ENCODE measurements at places on chromosomes 4 and X. TPM values are rescaled to one million over a fixed set of nuclear protein-coding genes. Genes with fewer than 3 reads are reported as not detected.

The KLHL34 gene
- not detected for polyA plus RNA-seq

- DNase-seq = no peak
Measured at GRCh38 chrX:134183665-134184064, 53.3 kb upstream of the CCDC160 start.

DNA sequence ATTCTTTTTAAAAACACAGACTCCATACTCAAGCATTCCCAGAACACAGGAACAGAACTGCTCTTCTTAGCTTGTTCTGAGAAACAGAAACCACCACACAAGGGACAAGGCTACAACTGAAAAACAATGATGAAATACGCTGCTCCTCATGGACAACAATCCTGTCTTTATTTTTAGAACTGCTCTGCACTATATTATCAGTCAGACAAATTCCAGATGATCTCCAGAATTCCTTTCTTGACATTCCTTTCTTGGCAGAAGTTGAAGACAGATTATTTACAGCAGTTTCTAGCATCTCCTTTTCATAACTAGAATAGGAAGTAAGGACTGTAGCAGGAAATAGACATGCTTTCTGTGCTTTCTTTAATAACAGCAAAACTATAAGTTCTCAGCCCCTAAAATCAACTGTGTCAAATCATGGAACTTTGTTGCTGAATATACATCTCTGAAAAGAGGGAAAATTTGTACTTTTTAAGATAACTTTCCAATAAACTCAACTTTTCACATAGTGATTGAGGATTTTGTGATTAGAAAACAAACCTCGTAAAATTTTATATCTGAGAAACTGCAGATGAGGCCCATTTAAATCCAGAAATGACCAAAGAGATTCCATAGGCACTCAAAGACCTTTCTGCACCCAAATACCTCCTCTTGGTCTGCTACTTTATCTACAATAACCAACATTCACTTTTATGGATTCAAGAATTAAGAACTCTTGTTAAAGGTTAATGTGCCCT, 35.9 kb downstream of the ANTXR2 start:
- no peak for DNase-seq

GRCh38 chr4:9924750-9925149, 96.5 kb downstream of the SLC2A9 start:
- no peak for DNase-seq

- DNase-seq = no peak
Measured at GRCh38 chr4:152427981-152428380, 107.9 kb downstream of the FBXW7 start.

- DNase-seq = no peak
Measured at GRCh38 chrX:129529685-129530281, 6.5 kb upstream of the SMARCA1 start.

- no peak for DNase-seq
Measured at GRCh38 chrX:134908356-134908755, 82.4 kb upstream of the SMIM10 start.

The TCEAL7 gene
- not detected for polyA plus RNA-seq

DNA sequence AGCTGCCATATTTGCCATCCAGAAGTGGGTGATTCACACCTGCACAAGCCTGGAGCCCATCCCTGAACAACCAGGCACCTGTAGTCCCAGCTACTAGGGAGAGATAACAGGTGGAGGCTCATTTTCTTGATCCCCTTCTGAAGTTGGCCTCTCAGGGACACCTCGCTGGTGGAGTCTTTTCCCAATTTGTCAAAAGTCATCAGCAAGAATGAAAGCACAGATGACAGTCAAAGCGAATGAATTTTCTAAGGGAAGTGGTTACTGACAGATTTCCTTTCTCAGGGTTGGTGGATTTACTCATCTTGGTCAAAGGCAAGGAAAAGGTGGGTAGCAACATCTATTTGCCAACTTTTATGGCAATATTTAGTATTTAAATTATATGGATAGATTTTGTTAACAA, 36.5 kb downstream of the FGFBP1 start:
- no peak for DNase-seq

DNA sequence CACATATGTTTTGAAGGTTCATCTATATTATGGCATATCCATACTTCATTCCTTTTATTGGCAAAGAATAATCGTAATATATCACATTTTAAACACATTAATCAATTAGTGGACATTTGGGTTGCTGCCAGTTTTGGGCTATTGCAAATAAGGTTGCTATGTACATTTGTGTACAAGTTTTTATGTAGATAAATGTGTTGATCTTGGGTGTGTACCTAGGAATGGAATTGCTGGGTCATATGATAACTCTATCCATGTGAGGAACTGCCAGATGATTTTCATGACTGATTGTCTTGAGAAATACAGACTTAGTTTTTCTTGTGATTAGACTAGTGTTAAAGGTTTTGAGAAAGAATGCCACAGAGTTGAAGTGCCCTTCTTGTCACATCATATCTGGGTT, 99.2 kb upstream of the RAB40AL start:
- DNase-seq = no peak

The CCKAR gene
- polyA plus RNA-seq = not detected

The C4orf51 gene
- polyA plus RNA-seq = not detected

GRCh38 chrX:23765449-23765848, 17.5 kb upstream of the SAT1 start:
- DNase-seq = no peak

The ODAM gene
- polyA plus RNA-seq = not detected

DNA sequence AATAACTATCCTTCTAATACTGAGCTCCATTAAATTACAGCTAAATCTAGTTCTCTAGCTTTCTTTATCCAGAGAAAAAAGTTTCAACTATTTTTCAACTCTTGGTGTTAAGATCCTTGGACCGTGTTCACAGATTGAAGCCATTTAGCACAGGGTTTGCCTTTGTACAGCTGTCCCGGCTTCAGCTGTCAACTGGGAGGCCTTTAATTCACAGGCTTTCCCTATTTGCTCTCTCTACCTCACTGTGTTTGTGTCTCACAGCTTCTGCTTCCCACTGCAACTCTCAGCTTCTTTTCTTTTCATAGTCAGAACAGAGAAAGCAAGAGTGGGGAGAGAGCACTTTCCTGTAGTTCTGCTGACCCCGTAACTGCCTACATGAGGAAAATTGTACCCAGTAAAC, 76.9 kb upstream of the SMAD1 start:
- DNase-seq = no peak

DNA sequence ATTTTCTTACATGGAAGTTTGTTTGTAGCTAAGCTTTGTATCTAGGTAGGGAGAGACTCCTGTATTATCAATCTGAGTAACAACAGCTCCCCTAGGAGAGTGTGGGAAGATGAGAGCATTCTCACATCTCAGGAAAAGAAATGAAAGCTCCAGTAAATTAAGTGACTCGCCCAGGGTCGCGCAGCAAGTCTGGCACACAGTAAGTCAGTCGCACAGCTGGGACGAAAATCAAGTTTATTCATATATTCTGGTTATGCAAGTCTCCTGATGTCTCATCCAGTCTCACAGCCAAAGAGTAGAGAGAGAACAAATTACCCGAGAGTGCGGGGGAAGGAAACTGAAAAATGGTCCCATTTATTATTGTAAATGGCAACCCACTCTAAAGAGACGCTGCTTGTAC, 216.1 kb downstream of the STK32B start:
- no peak for DNase-seq

The PGAM4 gene
- polyA plus RNA-seq = not detected

- DNase-seq = no peak
Measured at GRCh38 chrX:50814701-50815100, 707 bp upstream of the SHROOM4 start.

DNA sequence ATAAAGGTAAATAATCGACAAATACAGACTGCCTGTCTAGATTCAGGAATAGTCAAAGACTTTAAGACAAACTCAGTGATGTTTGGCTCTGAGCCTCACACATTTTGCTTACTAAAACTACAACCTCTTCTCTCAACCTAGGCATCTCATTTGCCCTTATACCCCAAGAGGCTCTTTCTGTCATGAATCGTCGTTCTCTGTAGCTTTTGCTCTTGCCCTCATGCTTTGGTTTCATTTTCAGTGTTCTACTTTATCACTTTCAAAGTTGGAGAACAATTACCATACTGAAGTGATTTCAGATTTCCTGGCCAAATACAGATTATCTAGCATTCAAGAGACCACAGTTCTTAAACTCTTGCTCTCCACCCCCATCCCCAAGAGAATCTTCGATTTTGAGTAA, 114.1 kb upstream of the RAP2C start:
- DNase-seq = no peak

DNA sequence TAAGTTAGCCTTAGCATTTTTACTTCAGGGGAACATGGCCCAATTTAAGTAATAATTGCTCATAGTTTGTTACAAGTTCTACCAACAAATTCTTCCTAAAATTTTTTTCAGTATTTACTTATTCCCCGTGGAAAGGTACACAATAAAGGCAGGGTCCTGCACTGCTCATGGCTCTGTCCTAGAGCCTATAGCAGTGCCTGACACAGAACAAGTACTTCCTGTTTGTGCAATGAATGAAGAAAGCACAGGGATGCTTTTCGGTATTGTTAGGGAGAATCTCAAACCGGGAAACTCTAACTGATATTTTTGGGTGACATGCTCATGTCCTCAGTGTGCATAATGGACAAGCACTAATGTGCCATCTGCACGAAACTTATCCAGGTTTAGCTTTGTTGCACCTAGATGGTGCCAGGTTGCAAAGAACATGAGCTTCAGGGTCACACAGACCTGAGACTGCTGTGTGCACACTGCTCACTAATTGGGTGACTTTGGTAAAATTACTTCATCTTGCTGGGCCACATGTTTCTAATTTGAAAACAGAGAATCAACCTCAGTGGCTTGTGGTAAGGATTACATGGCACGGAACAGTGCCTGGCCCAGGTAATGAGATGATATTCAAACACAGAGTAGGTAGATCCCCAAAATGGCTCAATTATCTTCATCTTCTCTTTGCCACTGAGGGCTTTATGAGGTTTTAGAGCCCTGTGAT, 175.8 kb upstream of the NPY2R start:
- no peak for DNase-seq

DNA sequence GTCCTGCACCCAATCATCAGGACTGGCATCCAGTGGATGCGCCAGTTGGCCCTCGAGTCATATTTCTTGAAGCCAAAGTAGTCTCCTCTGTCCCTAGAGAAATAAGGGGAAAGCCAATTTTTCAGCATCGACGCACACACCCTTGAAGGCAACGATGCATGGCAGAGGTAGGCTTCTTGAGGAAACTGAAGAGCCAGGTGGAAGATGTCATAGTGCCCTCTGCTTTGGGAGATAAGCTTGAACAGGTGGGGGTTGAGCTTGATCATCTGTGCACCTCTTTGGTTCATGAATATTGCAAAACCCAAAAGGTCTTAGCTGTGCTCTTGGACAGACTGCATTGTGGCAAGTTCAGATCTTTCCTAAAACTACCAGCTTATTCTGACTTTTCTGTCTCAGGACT, 34.6 kb upstream of the WDR1 start:
- DNase-seq = no peak

DNA sequence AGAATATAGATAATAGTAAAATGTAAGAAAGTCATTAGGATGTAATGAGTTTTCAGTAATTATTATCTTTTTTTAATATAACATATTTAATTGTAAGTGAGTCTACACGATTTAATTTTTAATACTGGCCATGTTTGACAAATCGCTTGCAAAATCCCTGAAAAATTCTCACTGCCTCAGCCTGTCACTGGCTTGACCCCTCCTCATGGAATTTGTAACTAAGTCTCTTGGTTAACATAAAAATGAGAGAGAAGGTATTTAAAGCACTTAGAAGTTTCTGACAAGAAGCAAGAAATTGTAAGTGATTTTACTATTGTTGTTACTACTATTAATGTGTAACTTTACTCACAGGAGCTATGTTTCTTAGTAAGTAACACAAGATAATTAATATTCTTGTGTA, 237.9 kb upstream of the GK2 start:
- DNase-seq = no peak

DNA sequence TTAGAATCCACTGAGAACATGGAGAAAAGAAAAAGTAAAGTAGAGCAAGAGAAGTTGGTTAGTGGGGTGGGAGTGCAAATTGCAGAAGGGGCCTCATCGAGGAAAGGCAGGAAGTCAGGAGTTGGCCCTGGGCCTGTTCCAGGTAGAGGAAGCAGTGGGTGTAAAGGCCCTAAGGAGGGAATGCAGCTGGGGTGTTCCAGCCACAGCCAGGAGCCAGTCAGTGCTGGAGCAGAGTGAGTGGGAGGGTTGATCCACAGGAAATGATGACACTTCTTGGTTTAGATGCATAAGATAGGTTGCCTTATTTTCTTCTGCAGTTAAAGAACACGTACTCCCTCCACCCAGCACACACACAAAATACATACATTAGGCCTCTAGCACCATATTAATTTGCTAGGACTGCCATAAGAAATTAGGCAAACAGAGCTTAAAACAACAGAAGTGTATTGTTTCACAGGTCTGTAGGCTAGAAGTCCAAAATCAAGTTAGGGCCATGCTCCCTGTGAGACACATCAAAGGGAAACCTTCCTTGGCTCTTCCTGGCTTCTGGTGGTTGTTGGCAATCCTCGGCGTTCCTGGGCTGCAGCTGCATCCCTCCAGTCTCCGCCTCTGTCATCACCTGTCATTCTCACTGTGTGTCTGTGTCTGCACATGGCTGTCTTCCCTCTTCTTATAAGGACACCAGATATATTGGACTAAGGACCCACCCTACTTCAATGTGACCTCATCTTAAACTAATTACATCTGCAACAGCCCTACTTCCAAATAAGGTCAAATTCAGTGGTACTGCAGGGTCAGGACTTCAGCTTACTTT, 205.9 kb downstream of the AASDH start:
- no peak for DNase-seq

DNA sequence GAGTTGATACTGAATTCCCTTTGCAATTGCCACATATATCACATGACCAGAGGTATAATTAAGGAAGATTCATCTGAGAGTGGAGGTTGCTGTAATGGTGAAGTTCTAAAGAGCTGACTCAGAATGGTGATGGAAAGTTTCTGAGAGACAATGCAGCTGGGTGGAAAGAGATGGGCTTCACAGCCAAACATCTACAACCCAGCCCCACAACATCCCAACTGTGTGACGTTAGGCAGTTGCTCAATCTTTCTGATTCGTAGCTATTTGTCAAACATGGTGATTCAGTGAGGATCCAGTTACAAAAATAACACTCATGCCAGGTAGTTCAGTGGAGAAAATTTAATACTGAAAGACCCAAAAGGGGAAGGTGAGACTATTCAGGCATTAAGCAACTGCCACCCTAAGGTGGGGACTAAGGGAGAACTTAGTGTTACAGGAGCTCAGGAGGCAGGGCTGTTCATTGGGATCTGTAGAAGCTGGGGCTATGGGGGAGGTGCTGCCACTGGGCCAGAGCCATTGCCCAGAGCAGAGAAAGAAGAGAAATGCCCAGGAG, 6.9 kb upstream of the AFF1 start:
- no peak for DNase-seq

DNA sequence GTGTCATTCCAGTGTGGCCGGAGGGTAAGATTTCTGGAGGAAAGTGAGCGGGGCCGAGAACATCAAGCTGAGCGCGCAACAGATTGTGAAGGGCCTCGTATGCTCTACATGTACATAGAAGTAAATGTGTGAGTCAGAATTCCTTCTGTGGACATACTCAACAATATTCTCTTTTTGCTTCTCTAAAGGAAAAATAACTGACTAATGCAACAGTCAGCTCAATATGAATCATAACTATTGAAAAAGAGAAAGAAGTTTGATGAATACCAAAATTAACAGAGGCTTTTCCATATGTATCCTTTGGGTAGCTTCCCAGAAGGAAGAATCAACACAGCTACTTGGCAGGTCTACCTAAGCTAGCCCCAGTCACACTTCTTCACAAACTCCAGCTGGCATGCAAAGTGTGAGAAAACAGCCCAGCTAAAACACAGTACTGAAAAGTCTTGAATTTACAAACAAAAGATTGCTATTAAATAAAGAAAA, 87.5 kb upstream of the ZFP42 start:
- no peak for DNase-seq
